ENCODE measurements at places on chromosomes 11 and 22.

DNA sequence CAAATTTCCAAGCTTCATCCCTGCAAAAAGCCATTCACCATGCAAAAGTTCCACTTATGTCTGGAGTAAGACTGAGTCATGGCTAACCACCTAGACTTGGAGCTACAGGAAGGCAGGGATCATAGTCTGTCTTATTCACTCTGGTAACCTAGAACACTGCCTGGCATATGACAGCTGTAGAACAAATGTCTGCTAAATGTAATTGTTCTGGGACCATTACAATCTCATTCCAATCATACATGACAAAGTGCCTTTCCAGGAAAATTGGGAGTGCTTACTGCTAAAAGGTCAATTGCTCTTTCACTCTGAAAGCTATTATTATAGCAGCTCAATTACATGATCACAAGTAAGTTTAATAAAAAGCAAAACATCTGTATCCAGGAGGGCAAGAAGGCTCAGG is 99.1 kb upstream of the CHRM4 start:
- H3K4me1 ChIP-seq: no peaks in the 10 kb centered on the region
- no peak for DNase-seq
- no peak overlapping the region for H3K4me3 ChIP-seq
- H3K36me3 ChIP-seq: no peaks in the 10 kb centered on the region
- H3K27me3 ChIP-seq: no peaks in the 10 kb centered on the region

- H3K36me3 ChIP-seq: no peaks in the 10 kb centered on the region
- DNase-seq: no peak
- H3K4me3 ChIP-seq: no peak overlapping the region
- H3K27ac ChIP-seq: no peak overlapping the region
- H3K4me1 ChIP-seq: peaks cover 7% of the 10 kb centered on the region
These were observed 1.7 kb downstream of the DRD4 start for GRCh38 chr11:638631-639331.

DNA sequence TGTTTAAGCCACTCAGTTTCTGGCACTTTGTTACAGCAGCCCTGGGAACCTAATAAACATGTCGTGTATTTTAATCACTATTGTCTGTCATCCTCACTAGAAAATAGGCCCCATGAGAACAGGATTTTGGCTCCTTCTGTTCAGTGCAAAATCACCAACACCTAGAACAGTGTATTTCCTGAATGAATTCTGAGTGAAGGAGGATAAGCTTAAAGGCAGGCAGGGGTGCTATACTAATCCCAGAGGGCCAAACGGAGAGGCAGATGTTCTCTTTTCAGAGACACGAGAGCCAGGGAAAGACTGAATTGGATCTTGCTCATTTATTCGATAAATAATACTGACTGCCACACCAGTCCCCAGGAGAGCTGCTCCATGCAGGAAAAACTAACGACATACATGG is 10.4 kb downstream of the SMCO4 start:
- H3K27ac ChIP-seq: no peak overlapping the region
- no peaks in the 10 kb centered on the region for H3K27me3 ChIP-seq
- H3K36me3 ChIP-seq: no peaks in the 10 kb centered on the region

- H3K27ac ChIP-seq: no peak overlapping the region
- H3K4me1 ChIP-seq: no peaks in the 10 kb centered on the region
- no peaks in the 10 kb centered on the region for H3K27me3 ChIP-seq
- no peaks in the 10 kb centered on the region for H3K36me3 ChIP-seq
- no peak overlapping the region for H3K4me3 ChIP-seq
These were observed 112.5 kb upstream of the CD82 start for GRCh38 chr11:44452827-44453572.

DNA sequence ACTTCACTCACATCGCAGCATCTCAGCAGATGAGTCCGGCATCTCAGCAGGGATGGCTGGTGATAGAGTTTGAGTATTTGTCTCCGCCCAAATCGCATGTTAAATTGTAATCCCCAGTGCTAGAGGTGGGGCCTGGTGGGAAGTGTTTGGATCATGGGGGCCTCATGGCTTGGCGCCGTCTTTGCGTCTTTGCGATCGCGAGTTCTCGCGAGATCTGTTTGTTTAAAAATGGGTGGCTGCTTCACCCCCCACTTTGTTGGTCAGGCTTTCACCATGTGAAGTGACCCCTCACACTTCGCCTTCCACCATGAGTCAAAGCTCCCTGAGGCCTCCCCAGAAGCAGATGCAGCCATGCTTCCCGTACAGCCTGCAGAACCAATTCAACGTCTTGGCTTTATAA is 3.0 kb upstream of the RRP7A start:
- H3K27me3 ChIP-seq: peaks cover 56% of the 10 kb centered on the region
- 0 out of 2 replicates have a peak, but pooled peaks cover 3% of the 10 kb centered on the region for H3K36me3 ChIP-seq
- DNase-seq: no peak

GRCh38 chr22:24996420-24996952 is 44.0 kb downstream of the KIAA1671 start:
- no peaks in the 10 kb centered on the region for H3K4me1 ChIP-seq
- H3K4me3 ChIP-seq: no peak overlapping the region
- no peak overlapping the region for H3K27ac ChIP-seq
- no peaks in the 10 kb centered on the region for H3K36me3 ChIP-seq
